Trophoblast cell (in vitro differentiated cells and primary cell): ENCODE measurements at places on chromosomes 7 and 10.

GRCh38 chr10:75770626-75771081 lies 339.2 kb downstream of the LRMDA start:
- no peak for DNase-seq
- no peak overlapping the region for H3K4me3 ChIP-seq
- no peaks in the 10 kb centered on the region for H3K27me3 ChIP-seq
- no peak overlapping the region for H3K27ac ChIP-seq
- no peaks in the 10 kb centered on the region for H3K36me3 ChIP-seq

- peak; percentile 56 for DNase-seq
- no peaks in the 10 kb centered on the region for H3K27me3 ChIP-seq
- no peak overlapping the region for H3K4me3 ChIP-seq
Measured at GRCh38 chr7:151992375-151992774, 33.1 kb upstream of the GALNT11 start.

DNA sequence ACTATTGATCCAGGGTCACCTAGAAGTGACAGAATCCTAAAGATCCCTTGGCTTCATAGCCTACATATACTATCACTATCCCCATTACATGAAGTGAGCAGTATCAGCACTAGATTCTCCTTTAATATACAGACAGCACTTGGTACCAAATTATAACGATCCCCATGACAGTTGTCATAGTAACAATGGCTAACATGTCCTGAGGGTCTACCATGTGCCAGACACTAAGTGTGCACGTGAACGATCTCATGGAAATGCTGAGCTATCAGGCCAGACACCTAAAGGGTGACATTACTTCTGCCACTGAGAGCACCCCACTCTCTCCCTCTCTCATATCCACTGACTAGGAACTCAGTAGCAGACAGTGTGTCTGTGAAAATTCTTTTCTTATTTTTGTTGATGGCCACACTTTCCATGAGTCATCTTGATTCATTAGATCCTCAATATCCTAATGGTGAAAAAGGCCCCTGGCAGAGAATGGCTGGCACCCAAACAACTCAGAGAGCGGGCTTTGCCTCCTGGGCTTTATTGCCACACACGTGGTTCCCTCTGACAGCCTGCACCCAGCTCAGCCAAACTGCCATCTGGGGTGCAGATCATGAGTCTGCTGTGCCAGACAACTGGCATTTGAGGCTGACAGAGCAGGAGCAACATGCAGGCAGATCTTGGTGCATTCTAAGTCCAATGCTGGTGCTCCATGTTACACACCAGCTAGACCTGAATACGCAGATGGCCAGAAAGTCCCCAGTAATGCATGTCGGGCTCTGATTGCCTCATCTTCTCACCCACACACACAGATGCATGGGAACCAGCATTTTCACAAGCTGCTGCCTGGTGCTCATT lies 176.3 kb downstream of the DGKI start:
- H3K4me1 ChIP-seq = no peaks in the 10 kb centered on the region
- H3K36me3 ChIP-seq = no peaks in the 10 kb centered on the region
- no peak overlapping the region for H3K4me3 ChIP-seq

- no peak overlapping the region for H3K27ac ChIP-seq
- H3K27me3 ChIP-seq = no peaks in the 10 kb centered on the region
- no peaks in the 10 kb centered on the region for H3K4me1 ChIP-seq
- H3K4me3 ChIP-seq = no peak overlapping the region
Measured at GRCh38 chr10:86266446-86267242, 100.0 kb downstream of the GRID1 start.

GRCh38 chr7:118280319-118281012 lies 56.0 kb downstream of the ANKRD7 start:
- no peaks in the 10 kb centered on the region for H3K4me1 ChIP-seq
- H3K4me3 ChIP-seq = no peak overlapping the region
- H3K27me3 ChIP-seq = no peaks in the 10 kb centered on the region
- no peaks in the 10 kb centered on the region for H3K36me3 ChIP-seq
- no peak overlapping the region for H3K27ac ChIP-seq

GRCh38 chr7:128190051-128190647 lies 50.9 kb upstream of the LEP start:
- H3K4me1 ChIP-seq = no peaks in the 10 kb centered on the region
- no peaks in the 10 kb centered on the region for H3K36me3 ChIP-seq
- H3K27me3 ChIP-seq = no peaks in the 10 kb centered on the region
- no peak overlapping the region for H3K4me3 ChIP-seq
- H3K27ac ChIP-seq = no peak overlapping the region

DNA sequence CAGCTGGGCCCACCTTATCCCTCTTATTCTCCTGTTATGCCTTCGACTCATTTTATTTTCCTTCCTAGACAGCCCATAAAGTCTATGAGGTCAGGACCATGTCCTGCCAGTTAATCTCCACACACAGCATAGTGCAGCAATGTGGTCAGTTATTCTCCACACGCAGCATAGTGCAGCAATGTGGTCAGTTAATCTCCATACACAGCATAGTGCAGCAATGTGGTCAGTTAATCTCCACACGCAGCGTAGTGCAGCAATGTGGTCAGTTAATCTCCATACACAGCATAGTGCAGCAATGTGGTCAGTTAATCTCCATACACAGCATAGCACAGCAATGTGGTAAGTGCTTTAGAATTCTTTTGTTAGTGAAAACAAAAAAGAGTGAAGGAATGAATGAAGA lies 77.8 kb downstream of the TEX36 start:
- H3K27ac ChIP-seq = no peak overlapping the region
- no peaks in the 10 kb centered on the region for H3K4me1 ChIP-seq
- H3K4me3 ChIP-seq = no peak overlapping the region
- DNase-seq = no peak

DNA sequence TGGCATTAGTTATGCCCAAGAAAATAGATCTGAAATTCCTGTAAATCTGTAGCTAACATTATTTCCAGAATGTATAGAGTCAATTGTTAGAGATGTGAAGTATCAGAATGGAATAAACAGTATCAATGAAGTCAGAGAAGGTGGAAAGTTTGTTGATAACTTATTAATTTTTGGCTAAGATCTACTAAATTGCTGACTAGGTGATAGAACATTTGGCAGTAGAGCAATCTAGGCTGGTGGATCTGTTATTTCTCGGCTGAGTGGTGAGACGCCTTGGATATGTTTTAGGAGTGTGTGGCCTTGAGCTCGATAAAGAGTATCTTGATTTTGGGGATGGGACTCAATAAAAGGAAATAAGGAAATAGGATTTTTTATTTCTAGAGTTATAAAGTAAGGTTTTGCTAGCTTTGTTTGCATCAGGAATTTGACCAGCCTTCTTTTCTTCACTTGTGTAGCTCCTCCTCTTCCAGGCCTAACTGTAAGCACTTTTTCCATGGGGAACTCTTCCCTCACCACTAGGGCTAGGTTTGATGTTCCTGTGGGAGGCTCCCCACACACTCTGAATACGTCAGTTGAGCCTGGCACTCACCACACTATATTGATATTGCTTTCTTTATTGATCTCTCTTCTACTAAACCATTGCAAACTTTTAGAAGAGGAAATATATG lies 86.8 kb upstream of the CSTF2T start:
- no peaks in the 10 kb centered on the region for H3K36me3 ChIP-seq
- no peaks in the 10 kb centered on the region for H3K27me3 ChIP-seq
- no peak overlapping the region for H3K4me3 ChIP-seq
- H3K27ac ChIP-seq = no peak overlapping the region

DNA sequence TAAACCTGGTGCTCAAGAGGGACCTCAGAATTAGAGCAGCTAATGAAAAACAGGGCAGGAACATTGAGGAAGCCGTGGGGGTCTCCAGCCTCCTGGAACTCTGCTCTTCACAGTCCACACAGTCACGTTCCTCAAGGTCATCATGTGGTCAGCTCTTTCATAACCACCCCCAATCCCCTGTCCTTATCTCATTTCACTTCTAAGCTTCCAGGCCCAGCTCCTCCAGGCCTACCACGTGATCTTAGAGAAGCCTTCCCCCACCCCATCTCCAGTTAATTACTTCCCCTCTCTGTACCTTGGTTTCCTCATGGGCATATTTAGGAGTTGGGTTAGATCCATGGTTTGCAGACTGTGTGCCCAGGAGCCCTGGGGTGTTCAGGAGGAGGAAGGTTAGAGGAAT lies 106.4 kb upstream of the TCF7L2 start:
- H3K36me3 ChIP-seq = peaks cover 2% of the 10 kb centered on the region
- H3K27ac ChIP-seq = no peak overlapping the region
- H3K27me3 ChIP-seq = peaks cover 2% of the 10 kb centered on the region
- no peak overlapping the region for H3K4me3 ChIP-seq
- no peak for DNase-seq

DNA sequence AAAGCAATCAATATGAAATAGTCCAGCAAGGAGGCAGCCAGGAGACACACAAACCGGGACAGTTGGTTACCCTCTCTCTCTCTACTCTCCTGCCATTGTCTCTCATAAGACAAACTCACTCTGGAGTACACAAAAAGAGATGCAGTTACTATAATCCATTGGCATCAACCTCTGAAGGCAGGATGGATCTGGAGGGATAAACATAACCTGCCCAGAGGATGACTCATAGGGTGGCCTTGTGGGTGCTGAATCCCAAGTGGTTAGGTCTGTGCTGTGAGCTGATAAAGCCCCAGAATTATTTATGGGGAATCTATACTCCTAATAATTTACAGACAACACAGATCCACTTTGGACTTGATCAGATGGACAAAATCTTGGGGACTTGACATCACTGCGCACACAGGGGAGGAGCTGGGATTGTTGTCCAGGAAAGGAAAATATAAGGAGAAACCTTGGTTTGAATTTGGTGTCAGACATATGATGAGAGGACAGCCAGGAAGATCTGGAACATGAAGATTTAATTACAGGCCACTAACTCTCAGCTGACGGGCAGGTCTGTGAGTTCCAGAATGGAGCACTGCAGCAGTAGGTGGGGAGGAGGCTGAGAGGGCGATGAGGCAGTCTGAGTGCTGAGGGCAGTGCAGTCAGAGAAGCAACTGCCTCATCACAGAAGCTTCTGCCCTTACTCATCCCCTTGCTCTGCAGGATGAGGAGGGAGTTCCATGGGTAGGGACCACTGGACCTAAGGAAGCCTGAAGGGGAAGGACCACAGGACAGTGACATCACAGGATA lies 113.9 kb upstream of the PRSS58 start:
- no peaks in the 10 kb centered on the region for H3K27me3 ChIP-seq
- H3K4me1 ChIP-seq = peaks cover 12% of the 10 kb centered on the region
- no peak for DNase-seq
- H3K27ac ChIP-seq = no peak overlapping the region
- H3K36me3 ChIP-seq = no peaks in the 10 kb centered on the region
